ENCODE measurements at places on chromosomes 7 and 10.

- no peak for DNase-seq
Observed at GRCh38 chr10:113019692-113020474, 69.8 kb downstream of the TCF7L2 start.

DNA sequence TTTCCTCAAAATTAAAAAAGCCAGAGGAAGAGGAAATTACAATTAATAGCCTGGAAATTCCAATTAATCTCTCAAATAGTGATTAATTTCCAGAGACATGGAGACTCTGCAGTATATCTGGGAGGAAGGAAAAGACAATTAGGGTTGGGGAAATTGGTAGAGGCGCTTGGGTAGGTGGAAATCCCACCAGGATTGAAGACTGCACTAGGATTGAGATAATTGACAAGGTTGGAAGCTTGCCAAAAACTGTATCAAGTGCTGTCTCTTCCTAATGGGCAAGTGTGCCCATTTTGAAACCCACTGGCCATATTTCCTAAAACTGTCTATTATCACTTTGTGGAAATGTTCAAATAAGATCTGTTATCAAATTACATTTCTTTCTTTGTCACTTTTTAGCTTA, 21.6 kb downstream of the CHN2 start:
- no peak for DNase-seq

DNA sequence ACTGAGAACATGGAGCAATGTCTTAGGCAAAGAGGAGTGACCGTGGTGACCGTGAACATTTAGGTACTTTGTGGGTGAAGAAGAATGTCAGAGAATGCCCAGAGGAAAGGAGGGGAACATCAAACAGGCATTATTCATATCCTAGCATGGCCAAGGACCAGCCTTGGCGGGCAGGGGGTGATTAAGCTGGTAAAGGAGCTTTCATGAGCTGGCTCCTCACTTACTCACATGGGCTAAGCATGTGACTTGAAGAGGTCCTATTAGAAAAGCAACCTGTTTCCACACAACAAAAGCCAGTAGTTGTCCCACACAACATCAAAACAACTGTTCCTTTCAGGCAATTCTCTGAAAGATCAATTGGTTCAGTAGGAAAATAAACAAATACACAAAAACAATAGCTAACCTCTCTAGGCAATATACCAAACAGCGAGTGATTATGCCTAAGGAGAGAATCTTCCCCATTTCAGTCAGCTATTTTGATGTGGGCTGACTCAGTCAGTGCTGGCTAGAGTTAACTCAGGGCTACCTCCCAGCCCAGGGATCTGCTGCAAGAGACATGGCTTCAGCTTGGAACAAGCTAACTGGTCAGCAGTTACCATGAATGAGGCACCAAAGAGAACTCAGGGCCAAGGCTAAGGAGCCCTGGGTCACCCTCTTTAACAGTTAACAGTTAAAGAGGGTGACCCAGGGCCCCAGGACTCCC, 283.5 kb downstream of the ARHGAP12 start:
- peak; percentile 77 for DNase-seq

DNA sequence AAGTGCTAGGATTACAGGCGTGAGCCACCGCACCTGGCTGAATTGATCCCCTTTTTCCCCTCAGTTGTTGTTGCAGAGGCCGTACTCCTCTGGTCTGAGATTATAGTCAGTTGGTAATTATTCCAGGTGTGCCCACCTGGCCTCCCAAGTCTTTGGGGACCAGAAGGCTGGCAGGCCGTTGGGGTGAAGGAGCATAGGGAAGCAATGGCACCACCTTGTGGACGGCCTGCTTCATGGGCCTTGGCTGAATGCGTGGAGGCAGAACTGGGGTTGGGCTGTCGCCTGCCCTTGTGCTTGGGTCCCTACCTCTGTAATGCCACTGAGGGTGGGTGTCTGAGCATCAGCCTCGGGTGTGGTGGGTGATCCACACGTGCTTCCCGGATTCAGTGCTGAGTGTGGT, 125.7 kb downstream of the RGS10 start:
- peak; percentile 56 for DNase-seq

DNA sequence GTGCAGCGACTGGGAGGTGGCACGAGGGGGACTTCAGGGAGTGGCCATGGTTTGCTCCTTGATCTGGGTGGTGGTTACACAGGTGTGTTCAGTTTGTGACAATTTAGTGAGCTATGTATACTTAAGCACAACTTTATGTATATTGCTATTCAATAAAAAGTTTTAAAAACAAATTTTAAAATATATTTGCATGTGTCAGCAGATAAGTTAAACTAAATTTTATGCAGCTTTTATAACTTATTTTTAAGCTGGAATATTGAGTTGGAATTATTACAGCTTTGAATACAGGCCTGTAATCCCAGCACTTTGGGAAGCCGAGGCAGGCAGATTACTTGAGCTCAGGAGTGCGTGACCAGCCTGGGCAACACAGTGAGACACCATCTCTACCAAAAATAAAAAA, 5.4 kb downstream of the BAIAP2L1 start:
- no peak for DNase-seq

DNA sequence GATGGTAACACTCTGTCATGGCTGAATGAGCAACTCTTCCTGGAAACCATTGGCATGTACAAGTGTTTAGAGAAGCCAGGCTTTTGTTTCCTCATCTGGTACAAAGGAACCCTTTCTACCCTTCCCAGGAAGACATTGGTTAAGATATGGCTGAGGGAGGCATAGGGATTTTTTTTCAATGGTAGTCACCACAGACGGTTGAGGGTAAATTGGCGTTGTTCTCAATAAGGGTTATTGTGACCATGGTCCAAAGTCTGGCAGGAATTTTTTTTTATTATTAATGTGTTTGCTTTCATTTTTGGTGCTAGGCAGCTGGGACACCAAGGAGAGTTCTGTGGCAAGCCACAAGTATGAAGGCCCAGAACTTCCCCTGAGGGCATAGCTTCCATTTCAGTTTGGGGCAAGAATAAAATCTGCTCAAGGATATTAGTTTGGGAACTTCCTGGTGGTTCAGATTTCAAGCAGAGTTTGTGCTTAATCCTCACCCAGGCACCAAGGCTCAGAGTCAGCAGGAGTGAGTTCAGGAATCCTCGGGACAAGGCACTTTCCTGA, at the start of gene PLEKHS1:
PLEKHS1 (plus strand) TSS at position 502 of the 552 bp plus-strand sequence. CDS start 3,596 bp downstream, outside the sequence.
- DNase-seq = no peak

- peak; percentile 11 for DNase-seq
Observed at GRCh38 chr7:36264123-36264801, 111.2 kb downstream of the EEPD1 start.

DNA sequence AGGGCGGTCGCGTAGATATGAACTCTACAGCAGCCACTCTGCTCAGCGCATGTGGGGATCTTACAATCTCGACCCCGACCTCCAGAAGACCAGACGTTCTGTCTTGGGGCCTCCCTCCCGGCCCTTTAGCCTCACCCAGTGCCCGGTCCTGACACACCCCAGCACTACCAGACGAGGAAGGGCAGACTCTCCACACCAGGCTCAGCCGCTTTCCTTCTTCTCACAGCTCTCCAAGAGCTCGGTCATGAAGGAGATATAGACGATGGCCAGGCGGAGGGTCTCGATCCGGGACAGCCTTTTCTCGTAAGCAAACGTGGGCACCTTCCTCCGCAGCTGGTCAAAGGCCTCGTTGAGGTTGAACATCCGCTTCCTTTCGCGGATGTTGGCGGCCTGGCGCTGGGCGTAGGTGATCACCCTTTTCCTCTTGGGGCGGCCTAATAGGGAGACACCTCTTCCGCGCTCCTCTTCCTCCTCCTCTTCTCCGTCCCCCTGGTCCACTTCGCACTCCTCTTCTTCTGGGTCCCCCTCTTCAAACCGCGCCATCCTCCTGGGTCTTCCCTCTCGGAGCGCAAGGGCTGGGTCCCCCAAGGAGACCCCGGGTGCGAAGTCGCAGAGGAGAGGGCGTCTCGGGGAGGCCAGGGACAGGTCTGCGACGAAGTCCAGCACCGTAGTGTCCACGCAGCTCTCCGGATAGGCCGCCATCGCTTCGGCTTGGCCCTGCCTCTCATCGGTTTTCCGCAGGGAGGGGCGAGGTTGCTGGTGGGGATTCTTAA, at the start of gene FERD3L:
FERD3L (minus strand) TSS at position 761 of the 773 bp plus-strand sequence; CDS start at position 702, 59 bp downstream.
- DNase-seq = no peak

DNA sequence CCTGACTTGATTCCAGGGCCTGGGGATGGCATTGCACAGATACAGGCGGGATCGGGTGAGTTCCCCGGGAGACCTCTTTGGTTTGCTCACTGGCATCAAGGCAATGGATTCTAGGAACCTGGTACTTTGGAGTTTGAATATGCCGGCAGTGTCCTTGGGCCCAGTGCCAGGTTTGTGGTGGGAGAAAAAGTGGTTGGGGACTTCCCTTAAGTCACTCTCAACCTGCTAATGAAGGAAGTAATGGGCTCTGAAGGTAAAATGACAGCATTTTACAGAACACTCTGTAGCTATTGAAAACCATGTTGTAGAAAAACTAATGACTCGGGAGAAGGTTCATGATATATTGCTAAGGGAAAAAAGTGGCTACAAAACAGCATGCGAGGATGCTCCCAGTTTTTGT, 129.9 kb downstream of the CFAP58 start:
- no peak for DNase-seq

DNA sequence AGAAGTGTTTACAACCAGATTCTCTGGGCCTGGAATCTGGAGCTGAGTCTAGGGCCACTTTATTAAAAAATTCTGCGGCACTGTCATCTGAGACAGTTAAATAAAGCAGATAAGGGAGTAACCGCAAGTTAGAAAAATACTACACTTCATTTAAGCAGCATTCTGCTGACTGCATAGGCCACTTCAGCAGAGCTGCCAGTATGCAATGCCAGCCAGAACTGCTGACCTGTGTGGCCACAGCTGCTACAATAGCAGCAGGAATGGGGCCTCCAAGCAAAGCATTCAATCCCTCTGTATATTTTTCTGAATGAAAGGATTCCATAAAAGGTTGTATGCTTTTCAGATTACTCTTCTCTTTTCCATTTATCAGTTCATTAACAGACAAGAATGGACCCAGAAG, 136.0 kb downstream of the COL28A1 start:
- DNase-seq = no peak

DNA sequence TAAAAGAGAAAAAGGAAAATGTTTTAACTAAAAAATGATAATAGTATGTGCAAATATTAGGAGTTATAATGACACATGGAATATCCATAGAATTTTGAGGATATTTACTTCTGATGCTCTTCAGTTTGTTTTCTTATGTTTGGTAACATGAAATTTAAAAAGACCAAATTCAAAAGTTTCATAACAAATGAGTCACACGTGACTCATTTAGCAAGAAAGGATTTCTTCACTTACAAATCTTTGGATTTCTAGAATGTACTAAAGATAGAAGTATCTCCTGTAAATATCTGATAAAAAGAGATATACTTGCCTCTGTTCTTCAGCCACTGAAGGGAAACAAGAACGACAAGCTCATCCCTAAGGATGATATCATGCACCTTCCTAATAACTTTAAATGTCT, 774.5 kb upstream of the LRRTM3 start:
- peak; percentile 0 for DNase-seq

GRCh38 chr10:92309272-92309671, 18.3 kb downstream of the MARCHF5 start:
- no peak for DNase-seq

DNA sequence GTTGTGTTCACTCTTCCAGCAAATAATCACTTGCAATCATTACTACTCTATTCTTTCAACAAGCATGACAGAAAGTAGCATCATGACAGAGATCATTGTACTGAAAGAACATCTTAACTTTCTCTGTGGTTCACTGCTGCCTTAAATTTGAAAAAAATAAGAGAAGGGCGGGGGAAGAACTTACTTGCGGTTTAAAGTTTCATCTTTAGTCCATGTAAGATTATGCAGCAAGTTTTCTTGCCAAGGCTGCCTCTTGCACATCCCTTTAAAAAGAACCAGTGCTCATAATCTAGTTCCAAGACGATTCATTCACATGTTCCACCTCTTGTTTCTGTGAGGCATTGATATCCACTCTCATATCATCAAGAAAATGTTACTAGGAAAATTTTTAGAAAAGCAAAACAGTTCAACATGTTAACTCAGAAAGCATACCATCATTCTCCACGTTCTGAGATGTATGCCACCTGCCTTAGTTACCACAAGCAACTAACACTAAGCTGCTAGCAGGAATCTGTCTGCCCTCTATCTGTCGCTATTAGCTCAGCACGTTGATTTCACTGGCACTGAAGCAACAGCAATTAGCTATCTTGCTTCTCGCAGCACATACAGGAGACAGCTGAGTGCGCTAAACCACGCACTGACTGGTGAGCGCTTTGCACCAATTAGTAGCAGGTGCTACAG, at the start of gene PCDH15:
PCDH15 (minus strand) TSS at position 491 of the 681 bp plus-strand sequence. CDS start 136,969 bp downstream, outside the sequence.
- DNase-seq = peak; percentile 31

GRCh38 chr10:77045085-77045484, 592.5 kb downstream of the KCNMA1 start:
- DNase-seq = no peak

GRCh38 chr7:50598460-50599343, 33.5 kb upstream of the DDC start:
- no peak for DNase-seq

GRCh38 chr7:4486907-4487306, 195.2 kb upstream of the FOXK1 start:
- no peak for DNase-seq

- peak; percentile 73 for DNase-seq
Observed at GRCh38 chr10:14385596-14386593, 55.2 kb upstream of the FRMD4A start.

DNA sequence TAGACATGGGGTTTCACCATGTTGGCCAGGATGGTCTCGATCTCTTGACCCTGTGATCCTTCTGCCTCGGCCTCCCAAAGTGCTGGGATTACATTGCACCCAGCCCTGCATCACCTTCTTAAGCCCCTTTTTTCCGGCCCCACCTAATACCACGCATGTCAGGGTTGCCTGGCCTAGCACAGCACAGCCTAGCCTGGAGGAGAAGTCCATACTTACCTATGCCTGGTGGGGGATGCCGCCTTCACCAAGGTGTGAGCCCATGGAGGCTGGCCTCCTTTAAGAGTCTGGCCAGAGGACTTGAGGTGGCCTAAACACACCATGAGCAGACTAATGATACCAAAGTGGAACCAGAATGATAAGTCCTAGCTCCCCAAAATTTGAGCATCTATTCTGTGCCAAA, 22.0 kb upstream of the CUX1 start:
- no peak for DNase-seq

DNA sequence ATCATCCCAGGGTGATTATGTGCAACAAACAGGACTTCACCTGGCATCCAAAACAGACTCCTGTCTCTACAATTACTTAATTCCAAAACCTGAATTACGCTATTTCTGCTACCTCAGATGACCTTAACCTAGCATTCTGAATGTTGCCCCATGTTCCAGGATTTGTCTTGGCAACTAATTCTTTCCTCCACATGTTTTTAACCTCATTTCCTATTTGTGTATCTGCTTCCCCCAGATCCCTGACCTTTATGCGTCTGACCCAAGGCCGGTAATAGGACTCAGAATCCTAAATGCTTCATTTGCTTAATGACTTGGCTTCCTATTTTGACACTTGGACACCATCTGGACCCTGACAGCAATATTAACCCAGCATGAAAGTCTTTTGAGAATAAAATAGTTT, 8.7 kb upstream of the ING3 start:
- no peak for DNase-seq

Data from fibroblast of mammary gland (primary cell).